Activated CD8-positive, alpha-beta memory T cell treated with anti-CD3 and anti-CD28 coated beads for 4 hours (primary cell): ENCODE measurements at places on chromosomes 2 and 18.

GRCh38 chr2:10048501-10049171 lies 5.3 kb downstream of the KLF11 start:
- DNase-seq: no peak

DNA sequence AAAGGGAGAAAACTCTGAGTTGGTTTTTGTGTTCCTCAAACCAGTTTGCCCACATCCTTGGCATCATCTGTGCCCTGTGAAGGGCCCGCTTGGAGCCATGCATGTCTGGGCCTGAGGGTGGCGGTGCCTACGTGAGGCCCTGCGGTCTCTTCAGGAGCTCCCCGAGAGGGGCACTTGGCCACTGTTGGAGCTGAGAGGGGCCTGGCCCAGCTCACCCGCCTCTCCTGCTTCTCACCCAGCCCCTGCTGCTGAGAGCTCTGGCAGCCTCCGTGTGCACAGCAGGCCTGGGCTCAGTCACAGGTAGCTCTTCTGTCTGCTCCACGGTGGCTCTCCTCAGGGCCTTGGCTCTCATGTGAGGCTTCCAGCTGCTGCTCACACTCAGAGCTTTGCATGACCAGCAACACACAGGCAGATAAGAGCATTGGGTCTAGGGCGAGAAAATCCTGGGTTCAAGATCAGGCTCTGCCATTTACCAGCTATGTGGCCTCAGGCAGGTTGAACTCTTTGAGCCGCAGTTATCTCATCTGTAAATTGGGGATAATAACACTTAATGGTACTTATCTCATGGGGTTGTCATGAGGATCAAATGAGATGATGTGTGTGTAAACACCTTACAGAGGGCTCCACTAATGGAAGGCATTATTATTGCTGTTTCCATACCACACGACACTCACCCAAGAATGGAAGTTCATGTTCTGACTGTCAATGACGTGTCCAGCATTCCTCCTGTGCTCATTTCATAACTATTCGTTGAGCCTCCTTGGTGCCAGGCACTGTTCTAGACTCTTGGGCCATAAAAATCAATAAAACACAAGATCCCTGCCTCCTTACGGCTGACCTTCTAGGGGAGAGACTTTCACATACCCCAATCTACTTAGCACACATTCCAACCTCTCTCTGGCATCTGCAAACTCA lies 41.6 kb upstream of the PLB1 start:
- DNase-seq: no peak

DNA sequence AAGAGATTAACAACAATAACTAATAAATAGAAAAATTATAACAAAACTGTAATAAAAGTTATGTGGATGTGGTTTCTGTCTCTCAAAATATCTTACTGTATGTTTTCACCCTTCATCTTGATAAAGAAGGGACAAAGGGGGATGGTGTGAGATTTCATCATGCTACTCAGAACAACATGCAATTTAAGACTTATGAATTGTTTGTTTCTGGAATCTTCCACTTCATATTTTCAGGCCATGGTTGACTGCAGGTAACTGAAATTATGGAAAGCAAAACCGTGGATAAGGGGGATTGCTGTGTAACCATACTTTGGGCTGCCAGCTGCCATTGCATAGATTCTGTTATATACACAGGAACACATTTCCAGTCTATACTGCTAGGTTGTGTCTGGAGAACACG lies 45.6 kb downstream of the NEB start:
- DNase-seq: no peak

DNA sequence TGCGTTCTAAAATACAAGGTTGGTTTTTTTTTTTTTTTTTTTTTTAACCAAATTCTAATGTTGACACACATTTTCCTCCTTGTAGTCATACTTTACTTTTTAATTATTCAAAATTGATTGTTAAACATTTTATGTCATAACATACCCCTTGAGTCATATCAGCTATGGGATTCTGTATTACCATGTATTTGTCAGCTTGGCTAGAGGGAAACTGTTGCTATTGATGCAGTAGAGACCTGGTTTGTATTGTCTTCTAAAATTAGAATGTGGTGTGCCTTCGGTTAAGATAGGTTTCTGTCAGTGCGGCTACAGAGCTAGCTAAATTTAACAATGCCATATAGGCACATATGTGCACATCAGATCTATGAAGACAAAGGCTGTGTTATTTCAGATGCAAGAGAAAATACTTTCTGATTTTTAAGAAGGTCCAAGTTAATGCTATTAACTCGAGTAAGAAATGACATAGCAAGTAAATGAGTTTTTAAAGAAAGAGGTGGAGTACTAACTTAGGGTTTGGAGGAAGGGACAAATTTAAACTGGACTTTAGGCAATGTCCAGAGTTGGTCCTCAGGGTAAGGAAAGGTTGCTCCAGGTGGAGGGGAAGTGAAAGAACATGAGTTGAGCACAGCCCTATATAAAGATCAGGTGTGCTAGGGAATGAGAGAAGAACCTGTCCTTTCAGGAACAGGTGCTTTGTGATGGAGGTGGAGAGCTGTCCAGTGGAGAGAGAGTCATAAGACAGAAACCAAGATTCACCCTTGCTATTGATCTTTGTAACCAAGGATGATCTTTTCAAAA lies 152.3 kb downstream of the PRPF40A start:
- no peak for DNase-seq

DNA sequence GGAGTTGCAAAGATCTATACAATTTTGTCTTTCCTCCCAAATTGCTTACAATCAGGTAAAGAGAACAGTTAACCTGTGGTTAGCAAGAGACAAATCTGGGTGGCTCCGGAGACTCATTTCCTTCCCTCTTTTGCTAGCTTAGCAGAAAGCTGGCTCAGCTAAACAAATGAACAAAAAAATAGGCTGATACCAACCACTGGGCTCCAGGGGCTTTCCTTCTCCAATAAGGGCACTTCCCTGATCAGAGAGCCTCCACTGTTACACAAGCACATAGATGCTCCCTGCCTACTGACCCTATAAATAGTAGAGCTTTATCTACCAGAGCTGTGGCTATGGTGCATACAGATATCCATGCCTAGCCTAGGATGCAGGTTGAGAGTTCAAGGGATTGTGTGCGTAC lies 90.1 kb upstream of the ARL5A start:
- no peak for DNase-seq

DNA sequence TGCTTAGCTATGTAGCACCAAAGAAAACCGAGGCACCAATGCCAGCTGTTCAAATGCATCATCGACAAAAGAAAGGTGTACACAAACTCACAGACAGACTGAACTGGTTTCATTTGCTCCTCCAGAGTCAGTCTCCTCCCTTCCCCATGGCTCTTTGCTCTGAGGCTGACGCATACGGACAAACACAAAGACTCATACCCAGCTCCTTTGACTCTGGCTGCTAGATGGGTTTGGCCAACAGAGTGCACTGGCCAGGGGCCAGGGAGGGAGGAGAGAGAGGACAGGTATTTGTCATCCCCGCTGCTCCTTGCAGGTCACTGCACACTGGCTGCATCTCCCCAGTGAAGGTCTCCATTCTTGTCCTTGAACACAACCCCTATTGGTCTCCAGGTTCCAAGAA lies 40.7 kb downstream of the DNER start:
- DNase-seq: no peak

DNA sequence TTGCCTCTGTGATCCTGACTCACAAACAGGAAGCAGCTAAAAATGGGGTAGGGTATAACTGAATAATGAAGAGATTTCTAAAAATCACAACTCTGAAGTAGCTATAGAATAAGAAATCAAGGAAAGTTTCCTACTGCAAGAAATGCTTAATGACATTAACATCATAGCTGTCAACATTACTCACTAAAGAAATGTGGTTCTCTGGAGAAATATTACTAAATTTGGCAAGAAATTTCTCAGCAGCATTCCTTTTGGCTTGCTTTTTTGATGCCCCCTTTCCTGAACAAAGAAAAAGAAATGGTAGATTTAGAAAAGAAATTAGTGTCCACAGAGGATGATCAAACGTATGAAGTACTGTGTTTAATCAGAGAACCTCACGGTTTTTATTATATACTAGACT lies 9.5 kb downstream of the PRKRA start:
- no peak for DNase-seq

DNA sequence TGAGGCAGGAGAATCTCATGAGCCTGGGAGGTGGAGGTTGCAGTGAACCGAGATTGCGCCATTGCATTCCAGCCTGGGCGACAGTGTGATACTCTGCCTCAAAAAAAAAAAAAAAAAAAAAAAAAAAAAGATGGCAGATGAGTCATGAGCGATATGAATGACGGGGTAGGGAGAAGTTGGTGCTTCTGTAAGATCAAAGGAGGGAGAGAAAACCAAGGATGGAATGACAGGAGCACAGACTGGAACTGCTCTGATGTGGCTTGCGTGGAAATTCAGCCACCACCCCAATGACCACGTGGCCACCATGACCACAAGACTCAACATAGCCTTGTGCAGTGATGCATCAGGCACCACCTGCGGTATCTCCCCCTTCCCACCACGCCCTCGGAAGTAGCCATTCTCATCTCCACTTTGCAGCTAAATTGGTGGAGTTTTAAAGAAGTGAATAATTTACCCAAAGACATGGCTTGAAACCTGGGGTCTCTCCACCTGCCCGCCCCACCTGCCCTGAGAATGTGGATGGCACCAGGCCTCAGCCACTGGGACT lies 96.0 kb downstream of the ACKR3 start:
- no peak for DNase-seq

DNA sequence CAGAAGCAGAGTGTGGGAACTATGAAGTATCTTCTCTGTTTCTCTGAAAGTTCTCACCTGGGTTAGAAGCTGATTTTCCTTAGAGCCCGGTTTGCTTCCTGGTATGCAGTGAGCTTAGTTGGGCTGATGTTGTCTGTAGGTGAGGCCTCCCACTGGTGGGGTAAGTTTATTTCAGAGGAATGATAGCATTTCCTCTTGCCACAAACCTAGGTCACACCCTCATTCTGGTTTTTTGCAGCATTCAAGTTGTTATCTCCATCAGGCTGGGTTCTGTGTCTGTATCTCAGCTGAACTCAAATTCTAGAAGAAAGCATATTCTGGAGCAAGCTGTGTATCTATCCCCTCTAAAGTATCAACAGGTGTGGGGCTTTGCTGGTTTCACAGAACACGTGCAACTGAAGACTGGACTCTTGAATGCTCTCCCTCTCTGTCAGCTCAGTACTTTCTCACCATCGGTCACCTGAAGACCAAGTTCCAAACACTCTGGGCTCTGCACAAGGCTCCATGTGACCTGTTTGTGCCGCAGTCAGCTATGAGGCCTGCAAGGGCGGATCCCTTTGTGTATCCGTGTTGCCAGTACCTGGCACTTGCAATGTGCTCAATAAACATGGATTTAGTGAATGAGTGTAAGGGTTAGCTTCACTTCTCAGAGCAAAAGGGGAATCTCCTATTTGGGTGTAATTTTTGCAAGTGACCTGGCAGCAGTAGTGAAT lies 49.5 kb upstream of the MBOAT2 start:
- DNase-seq: no peak

DNA sequence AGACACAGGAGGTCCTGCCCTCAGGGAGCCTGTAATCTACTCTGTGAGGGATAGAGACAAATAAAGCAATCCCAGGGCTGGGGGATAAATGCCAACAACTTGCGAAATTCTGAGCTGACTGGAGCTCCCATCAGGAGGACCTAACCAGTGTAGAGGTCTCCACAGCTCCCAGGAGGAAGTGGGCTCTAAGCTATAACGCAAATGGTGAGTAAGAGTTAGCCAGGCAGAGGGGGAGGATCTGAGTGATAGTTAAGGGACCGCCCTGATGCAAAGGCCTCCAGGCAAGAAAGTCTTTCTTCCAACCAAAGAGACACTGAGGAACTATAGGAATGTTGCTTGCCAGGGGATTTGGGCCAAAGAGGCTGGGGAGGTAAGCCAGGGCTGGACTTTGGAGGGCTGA lies 16.0 kb upstream of the ZNF532 start:
- DNase-seq: no peak

GRCh38 chr18:24659827-24660720 lies 199.6 kb downstream of the HRH4 start:
- no peak for DNase-seq

- no peak for DNase-seq
Measured at GRCh38 chr2:121735518-121736074, 1.1 kb downstream of the NIFK start.

DNA sequence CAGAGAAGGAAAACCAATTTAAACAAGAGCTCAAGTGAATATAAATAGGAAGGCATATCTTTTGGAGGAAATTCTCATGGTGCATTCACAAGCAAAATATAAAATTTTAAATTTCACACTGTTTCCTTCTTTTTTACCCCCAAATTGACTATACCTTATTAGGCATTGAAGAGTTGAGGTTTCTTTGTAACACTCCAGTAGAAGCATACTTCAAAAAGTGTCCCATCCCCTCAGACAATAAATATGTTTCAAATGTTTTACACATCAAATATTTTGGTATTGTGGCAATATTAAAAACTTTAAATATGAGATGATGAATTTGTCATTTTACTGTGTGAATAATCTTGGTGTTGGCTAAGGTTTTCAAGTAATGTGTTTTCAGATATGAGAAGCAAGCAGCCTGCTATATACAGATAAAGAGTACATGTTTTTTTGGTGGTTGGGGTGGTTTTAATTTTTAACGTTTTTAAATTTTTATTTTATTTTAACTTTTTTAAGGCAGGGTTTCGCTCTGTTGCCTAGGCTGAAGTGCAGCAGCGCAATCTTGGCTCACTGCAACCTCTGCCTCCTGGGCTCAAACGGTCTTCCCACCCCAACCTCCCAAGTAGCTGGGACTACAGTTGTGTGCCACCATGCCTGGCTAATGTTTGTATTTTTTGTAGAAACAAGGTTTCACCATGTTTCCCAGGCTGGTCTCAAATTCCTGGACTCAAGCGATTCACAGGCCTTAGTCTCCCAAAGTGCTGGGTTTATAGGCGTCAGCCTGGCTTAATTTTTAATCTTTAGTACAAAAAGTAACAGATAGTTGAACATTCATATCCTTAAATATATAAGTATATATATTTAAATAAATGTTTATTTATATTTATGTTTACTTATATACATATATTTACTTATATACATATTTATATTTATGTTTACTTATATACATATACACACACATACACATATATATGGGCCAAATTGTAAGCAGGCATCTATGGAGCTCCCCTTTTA lies 36.5 kb upstream of the DLX1 start:
- no peak for DNase-seq

DNA sequence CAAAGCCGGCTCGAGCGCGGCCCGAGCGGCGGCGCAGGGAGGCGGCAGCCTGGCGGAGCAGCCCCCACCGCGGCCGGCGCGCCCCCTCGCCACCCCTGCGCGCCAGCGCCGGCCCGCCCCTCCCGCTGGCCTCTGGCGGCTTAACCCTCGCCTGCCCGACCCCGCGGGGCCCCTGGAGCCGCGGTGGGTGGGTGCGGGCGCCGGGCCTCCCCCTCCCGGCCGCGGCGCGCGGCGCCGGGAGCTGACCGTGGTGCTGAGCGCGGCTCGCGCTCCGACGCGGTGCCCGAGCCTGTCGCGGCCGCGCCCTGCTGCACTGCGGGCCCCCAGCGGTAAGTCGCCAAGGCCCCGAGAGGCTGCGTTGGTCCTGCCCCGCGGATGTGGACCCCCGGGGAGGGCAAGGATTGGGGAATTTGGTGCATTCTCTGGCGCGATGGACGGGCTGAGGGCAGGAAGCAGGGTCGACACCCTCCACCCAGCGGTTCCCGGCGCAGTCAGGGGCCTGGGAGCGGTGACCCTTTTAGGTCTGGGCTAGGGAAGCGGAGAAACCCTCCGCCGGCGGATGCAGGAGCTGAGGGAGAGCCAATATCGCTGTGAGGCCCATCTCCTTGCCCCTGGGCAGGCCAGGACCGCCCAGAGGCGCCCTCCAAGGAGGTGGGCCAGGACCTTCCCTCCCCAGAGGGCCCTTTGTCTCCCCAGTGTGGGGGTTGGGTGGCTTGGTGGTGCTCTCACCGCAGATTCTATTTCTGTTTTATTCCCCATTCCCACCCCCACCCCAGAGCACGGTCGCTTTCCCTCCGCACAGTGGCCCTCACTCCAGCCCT lies 923 bp downstream of the AMER3 start:
- no peak for DNase-seq

- no peak for DNase-seq
Measured at GRCh38 chr2:202149155-202149762, 76.2 kb downstream of the KIAA2012 start.
